ENCODE measurements at places on chromosomes 5 and 9. TPM values are rescaled to one million over a fixed set of nuclear protein-coding genes. Genes with fewer than 3 reads are reported as not detected.

Gene NR6A1
- total RNA-seq, result 3.1 TPM

Gene IL13
- total RNA-seq, result 0.27 TPM

Gene PDLIM4
- total RNA-seq, result not detected

Gene PCDHGB3
- total RNA-seq, result 2.6 TPM

Gene CAMK4
- 5.1 TPM for total RNA-seq

Gene ENTREP1
- not detected for total RNA-seq

Gene BTNL8
- not detected for total RNA-seq

Gene ADAM19
- 136 TPM for total RNA-seq

Measured in activated B cell treated with CpG ODN at 0.5 μM for 24 hours (primary cell).